ENCODE measurements at places on chromosomes 7 and 10. TPM values are rescaled to one million over a fixed set of nuclear protein-coding genes. Genes with fewer than 3 reads are reported as not detected.

The MRLN gene
- total RNA-seq: not detected

The FAM131B gene
- 2.6 TPM for total RNA-seq

The TRIM50 gene
- 0.71 TPM for total RNA-seq

The CALCR gene
- 0.62 TPM for total RNA-seq

The SRPK2 gene
- 72.8 TPM for total RNA-seq

The CCDC186 gene
- 23.1 TPM for total RNA-seq

The AMPH gene
- total RNA-seq: 5.9 TPM

The SFRP4 gene
- 261 TPM for total RNA-seq

The MYOZ1 gene
- 1.1 TPM for total RNA-seq

The MYH16 gene
- total RNA-seq: not detected

The HOGA1 gene
- 4.1 TPM for total RNA-seq

The EBF3 gene
- total RNA-seq: 38.9 TPM

The RBP4 gene
- 42.7 TPM for total RNA-seq

The BMPR1A gene
- total RNA-seq: 76.0 TPM

The TUBB8 gene
- not detected for total RNA-seq

The MMRN2 gene
- 66.2 TPM for total RNA-seq

The C10orf143 gene
- 4.8 TPM for total RNA-seq

The DNAJC12 gene
- total RNA-seq: 5.1 TPM

The SAMD8 gene
- 51.4 TPM for total RNA-seq

The TM9SF3 gene
- total RNA-seq: 130 TPM

The CYP2W1 gene
- total RNA-seq: 1.6 TPM

Data from sciatic nerve (tissue), 2 donors.